NCI-H1092 (cell line): ENCODE measurements at places on chromosomes 2 and 18.

DNA sequence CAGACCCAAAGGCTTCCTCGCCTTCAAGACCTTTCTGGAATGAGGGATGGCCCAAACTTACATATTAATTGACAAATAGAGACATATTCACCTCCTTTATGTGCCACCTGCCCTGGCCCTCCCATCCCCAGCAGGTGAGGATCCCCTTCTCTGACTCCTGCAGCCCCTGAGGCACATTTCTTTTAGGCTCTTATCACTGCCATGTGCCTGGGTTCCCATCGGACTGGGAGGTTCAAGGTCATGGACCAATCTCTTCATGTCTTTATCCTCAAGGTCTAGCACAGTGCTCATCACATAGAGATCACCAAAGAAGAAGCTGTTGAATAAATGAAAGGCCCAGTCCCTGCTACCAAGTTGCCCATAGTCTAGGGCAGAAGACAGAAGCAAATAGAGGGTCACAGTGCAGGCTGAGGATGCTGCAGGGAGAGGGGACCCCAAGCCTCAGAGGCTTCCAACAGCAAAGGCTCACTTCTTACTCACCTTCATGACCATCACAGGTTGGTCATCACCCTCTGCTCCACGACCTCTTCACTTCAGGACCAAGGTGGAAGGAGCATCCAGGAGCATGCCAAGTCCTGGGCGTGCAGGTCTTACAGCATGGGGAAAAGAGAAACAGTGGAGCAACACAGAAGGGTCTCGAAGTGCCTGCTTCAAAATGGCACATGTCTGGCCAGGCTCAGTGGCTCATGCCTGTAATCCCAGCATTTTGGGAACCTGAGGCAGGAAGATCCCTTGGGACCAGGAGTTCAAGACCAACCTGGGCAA is 193.9 kb downstream of the SMAD2 start:
- no peak for DNase-seq

- DNase-seq = no peak
Observed at GRCh38 chr2:36951027-36951518, 15.3 kb downstream of the STRN start.

DNA sequence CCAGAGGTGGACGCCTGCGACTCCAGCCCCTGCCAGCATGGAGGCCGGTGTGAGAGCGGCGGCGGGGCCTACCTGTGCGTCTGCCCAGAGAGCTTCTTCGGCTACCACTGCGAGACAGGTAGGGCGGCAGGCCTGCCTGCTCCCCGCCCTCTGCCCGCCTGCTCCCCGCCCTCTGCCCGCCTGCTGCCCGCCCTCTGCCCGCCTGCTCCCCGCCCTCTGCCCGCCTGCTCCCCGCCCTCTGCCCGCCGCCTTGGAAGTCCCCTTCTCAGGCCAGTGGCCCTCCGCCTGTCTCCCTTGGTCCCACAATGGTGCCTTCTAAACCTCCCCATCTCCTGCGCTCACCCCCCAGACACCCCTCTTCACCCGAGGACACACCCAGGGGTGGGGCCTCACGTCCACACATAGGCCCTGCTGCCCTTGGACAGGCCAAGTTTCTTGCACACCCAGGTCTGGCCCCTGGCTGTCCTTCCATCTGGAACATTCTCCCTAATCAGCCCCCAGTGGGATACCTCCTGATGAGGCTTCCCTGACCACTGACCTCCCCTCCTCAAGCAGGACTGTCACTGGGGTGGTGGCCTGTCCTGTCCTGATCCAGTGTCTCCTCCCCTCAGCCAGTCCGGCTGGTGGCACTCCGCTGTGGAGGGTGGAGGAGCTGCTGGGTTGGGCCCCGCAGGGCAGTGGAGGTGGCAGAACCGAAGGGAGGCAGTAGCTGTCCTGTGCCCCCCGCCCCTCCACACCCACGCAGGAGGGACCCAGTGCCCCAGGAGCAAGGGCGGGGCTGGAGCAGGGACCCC is 37.9 kb downstream of the MTERF4 start:
- DNase-seq = no peak

- DNase-seq = no peak
Observed at GRCh38 chr18:49064889-49065288, 114.1 kb upstream of the SMAD7 start.

DNA sequence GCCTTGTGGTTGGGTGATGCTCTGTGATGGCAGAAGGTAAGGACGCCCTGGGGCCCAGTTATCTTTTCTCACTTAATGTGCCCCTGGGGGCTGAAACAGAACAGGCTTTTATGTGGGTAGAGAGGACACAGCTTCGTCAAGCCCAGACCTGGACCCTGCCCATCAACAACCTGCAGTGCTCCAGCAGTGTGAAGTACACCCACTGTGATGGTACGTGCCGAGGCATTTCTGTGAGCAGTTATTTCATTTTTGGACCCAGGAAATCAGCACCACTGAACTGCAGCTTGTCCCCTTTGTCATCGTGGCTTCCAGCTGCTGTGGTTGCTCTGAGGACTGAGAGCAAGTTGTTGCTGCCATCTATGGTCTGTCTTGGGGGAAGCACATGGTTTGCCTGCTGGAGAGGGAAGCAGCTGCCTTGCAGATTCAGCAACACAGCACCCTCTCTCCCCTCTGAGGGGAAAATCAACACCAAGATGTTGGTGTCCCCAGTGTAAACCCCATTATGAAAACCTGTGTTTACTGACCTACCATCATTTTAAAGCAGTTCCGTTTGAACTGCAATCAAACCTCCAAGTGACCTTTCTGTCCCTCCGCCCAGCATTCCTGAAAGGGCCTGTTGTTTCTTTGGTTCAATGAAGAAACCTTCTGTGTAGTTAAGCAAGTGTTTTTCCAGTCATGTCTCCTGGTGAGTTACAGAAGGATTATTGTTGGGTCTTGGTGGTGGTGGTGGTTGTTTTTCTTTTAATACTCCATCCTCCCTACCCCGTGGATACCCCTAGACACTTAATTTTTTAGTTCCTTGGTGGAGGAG is 158.2 kb downstream of the MGAT5 start:
- DNase-seq = peak; percentile 74

DNA sequence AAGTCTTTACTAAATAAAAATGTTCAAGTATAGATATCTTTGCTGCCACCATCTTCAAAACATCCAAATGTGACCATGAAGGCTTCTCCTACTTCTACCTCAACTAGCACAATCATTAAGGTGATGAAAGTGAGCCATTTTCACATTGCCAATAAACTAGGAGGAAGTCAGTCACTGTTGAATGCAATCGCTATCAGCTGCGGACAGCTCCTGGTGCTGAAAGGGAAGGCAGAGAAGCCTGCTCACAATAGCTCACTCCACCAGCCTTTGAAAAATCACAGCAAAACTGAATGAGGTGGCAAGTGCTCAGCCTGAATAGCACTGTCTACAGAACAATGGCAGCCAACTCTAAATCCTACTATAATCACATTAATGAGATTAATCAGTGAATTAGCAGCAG is 2.2 kb downstream of the MYT1L start:
- DNase-seq = peak; percentile 66
